ENCODE measurements at places on chromosomes 5 and 9.

GRCh38 chr9:131851414-131851813, 111.5 kb upstream of the RAPGEF1 start:
- no peak for DNase-seq

DNA sequence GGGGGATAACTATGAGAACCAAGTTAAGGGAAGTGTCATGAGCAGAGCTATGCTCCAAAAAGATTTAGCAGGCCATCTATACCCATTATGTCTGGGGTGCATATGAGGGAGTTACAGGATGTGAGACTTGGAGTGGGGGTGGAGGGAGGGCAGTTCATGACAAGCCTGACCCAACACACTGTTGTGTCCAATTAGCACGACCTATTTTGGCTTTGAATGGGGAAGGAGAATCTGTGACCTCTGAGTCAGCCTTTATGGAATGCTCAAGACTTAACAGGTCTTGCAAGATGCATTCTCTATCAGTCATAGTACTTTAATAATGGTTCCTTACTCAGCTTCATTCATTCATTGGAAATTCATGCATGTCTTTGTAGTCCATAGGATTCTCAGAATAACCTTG, 71.7 kb downstream of the GRIA1 start:
- DNase-seq: no peak

DNA sequence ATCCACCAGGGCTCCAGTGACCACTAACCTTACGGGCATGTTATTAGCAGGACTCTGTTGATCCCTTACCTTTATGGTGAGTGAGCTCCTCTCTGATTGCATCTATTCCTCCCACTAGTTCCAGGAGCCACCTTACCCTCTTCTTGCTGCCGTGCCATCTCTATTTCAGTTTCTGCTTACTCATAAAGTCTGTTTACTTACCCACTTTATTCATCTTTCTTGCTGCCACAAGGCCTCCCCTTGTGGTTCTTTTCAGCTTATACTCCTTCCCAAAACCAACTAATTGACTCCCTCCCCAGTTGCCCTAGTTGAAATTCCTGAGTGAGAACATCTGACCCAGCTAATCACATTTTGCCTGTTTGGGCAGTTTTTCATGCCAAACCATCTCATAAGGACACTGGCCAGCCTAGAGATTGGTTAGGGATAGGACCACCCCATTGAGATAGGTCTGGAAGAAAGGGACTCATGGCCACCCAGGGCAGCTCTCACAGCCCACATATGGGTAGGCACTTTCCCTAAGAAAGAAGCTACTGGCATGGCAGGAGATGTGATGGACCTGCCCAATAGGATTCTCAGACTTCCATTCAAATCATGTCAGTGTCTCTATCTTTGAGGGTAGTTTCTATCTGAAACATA, 412.7 kb downstream of the EFNA5 start:
- no peak for DNase-seq

DNA sequence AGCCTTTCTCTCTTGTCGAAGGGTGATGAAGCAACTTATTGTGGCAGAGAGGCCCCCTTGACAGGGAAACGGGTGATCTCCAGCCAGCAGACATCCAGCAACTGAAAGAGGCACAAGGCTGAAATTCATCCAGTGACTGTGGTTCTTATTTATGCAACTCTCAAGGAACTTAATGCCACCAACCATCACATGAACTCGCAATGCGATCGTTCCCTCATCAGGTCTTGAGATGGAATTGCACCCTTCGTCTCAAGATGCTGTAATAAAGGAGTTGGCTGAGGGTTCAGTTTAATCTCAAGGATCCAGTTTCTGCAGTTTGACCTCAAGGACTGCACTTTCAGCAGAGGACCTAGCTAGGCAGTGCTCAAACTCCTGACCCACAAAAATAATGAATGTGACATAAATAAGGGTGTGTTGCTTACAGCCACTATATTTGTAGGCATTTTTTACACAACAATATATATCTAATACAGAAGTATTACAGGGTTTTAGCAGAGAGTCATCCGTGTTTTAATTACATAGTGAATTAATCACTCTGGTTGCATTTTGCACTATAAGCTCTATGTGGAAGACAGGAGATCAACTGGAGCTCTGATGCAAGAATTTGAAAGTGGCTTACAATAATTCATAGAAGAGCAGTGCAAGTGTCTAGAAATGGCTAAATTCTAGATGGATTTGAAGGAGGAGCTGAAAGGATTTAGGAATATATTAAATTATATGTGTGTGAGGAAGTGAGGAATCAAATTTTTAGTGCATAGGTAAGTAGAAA, 957.8 kb upstream of the CTNND2 start:
- no peak for DNase-seq

DNA sequence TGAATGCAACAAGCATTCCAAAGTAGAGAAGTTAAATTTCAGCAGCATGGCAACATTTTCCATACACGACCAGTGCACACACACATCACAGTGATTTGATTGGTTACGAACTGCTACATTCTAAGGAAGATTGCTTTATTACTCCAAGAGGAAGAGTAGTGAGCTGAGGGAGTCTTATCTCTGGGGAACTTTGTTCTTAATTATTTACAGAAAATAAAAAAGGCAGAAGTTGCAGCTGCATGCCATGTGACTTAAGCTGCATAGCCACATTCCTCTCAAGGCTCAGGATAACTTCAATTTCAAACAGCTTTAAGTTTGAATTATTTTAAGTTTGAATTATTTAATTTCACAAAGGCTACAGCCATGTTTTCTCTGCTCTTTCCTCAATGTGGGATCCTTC, 71.6 kb upstream of the HSPB3 start:
- DNase-seq: no peak

GRCh38 chr9:133641396-133641655, 5.2 kb downstream of the DBH start:
- no peak for DNase-seq

DNA sequence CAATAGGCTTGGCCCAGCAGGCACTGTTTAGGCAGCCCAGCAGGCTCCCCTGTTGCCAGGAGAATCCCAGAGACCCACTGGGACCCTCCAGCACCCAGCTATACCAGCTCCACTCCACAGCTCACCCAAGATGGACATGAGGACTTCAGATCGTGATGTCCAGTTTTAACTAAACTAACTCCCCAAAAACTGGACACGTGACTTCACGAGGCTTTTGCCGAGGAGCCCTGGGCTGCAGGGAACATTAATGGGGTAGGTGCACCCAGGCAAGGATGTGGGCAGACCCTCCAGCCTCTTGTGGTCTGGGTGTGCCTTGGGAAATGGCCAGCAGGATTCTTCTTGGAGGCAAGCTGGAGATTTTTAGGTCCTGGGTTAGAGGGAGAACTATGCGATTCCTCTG, 8.9 kb upstream of the NKD2 start:
- DNase-seq: no peak

- DNase-seq: no peak
These were observed 130.2 kb downstream of the MAN2A1 start for GRCh38 chr5:109819878-109820277.

- DNase-seq: no peak
These were observed 75.5 kb downstream of the EPB41L4B start for GRCh38 chr9:109245310-109245897.

DNA sequence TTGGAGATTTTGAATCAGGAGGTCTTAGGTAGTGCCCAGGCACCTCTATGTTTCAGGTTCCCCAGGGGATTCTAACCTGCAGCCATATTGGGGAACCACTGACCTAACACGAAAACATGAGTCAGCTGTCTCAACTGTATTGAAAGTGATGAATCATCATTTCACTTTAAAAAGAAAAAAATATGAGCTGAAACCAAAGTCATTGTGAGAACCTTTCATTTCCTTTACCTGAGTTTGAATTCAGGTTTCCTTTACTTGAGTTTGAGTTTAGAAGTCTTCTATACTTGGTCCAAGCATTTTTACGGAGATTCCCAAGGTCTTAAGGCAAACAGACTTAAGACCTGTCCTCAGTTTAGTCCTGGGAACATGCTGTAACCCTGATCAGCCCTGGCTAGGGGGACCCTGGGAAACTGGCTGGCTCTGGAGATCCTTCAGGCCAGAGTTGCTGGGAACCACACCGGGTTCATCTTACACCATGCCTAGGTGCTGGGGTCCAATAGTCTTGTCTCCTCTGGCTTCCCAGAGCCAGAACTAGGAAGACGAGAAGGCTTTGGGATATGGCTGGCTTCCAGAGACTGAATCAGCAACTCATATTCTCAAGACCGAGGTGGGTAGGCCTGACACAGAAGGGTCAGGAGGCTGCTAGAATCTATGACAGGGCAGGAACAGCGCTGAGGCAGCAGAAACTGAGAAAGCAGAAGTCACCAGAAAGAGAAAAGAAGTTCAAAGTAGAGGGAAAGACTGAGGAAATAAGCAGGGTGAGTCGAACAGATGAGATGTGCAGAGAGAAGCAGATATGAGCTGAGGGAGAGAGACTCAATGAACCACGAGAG, 16.4 kb upstream of the PDCD1LG2 start:
- peak; percentile 42 for DNase-seq

- DNase-seq: peak; percentile 89
These were observed 15.0 kb downstream of the GLIPR2 start for GRCh38 chr9:36151316-36152210.

DNA sequence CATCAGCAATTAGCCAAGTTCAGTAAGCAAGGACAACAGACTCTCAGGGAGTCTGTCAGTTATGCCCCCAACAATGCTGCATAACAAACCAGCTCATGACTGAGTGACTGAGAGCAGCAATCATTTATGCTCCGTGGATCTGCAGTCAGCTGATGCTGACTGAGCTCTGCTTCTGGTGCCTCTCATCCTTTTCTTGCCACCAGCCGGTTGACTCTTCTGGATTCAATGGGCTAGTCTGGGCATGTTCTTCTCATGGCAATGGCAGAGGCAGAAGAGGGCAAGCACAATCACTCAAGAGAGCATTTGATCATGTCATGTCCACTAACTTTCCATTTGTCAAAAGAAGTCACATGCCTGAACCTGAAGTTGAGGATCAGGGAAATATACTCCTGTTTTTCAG, 157.0 kb upstream of the NTRK2 start:
- DNase-seq: no peak

DNA sequence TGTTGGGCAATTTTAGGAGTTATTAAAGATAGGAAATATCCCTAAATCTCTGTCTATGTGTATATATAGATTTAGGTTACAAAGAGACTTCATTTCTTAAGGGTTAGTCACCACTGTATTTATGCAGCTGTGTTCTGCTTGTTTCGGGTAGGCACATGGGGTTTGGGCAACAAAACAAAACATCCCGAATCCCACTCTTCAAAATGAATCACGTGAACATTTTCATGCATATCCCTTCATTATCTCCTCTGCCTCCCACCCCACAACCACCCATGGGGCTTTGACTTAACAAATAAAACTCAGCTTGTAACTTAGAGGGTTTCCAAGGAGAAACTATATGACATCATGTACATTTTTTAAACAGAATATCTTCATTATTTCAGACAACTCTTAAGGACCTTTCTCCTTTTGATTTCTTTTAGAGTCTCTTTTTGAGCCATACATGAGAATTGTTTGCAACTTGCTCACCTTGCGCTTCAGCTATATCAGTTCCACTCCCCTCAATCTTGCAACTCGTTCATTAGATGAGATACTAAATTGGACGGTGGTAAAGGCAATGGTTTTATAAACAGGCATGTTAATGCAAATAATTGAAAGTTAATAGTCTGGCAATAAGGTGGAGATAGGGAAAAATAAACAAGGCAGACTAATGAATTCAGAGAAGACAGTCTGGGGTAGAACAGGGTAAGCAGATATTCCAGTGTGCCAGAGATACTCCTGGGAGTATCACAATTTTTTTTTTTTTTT, 136.7 kb downstream of the CD180 start:
- DNase-seq: no peak

DNA sequence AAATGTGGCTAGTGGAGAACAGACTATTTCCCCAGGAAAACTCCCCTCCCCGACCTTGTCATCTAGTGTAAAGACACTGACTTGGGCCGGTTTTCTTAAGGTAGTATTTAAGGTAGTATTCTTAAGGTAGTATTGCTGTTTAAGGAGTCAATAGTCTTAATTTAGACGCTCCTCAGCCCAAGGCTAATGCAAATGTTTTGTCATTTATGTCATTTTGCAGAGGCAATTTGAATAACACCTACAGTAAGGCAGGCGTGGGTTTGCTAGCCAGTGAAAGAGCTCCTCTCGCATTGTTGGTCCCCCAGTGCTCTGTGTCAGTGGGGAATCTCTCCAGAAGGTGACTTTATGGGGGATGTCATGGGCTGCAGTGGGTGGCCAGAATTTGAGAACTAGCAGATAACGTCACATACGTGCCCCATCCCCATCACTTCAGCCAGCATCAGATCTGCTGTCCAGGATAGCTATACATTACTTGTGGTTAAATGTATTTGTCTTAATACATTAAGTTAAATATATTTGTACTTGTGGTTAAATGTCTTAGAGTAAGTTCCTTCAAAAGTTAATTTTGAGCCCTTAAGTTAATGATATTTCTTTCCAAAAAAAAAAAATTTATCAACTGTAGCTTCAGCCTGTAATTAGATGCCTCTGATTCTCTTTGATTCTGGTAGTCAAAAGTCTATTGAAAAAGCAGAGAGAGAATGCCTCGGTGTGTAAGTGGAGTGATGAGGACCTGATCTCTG, 2.6 kb downstream of the PPP1R26 start:
- DNase-seq: no peak

- peak; percentile 36 for DNase-seq
These were observed 4.4 kb downstream of the CRB2 start for GRCh38 chr9:123360161-123361085.

GRCh38 chr5:168341178-168341577, 49.7 kb downstream of the WWC1 start:
- DNase-seq: no peak

DNA sequence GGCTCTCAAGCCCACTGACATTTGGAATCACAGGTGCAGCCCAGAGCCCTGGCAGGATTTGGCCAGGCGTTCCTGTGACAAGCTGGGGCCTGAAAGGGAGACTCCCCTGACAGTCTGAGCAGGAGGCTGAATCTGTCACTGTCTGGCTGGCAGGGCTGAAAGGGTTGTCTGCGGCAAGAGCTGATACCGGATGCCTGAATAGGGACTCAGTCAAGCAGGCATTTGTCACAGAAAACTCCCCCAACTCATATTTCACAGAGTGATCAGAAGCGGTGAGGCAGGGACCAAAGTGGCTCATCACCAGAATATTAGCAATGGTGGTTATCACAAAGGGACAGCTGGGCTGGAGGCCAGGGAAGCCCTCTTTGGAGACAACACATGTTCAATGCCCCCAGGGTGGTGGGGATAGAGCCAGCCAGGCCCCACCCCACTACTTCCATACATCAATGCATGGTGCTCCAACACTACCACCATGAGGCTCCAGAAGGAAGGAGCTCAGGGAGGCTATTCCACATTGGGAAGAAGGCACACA, 295.5 kb downstream of the DTWD2 start:
- no peak for DNase-seq

- DNase-seq: no peak
These were observed 287.7 kb downstream of the FER start for GRCh38 chr5:109035436-109035835.

GRCh38 chr9:82593501-82593900, 469.4 kb downstream of the RASEF start:
- no peak for DNase-seq

- no peak for DNase-seq
These were observed 101.4 kb downstream of the PRKACG start for GRCh38 chr9:68912561-68912960.

Measured in stimulated activated CD4-positive, alpha-beta T cell treated with anti-CD3 and anti-CD28 coated beads, Interleukin-1b, Interleukin-23, amount 100 ng/mL, for 48 hours (primary cell).